NCI-H187 treated with DMSO at 0.1 percent for 48 hours (cell line): ENCODE measurements at places on chromosomes 13 and 19.

DNA sequence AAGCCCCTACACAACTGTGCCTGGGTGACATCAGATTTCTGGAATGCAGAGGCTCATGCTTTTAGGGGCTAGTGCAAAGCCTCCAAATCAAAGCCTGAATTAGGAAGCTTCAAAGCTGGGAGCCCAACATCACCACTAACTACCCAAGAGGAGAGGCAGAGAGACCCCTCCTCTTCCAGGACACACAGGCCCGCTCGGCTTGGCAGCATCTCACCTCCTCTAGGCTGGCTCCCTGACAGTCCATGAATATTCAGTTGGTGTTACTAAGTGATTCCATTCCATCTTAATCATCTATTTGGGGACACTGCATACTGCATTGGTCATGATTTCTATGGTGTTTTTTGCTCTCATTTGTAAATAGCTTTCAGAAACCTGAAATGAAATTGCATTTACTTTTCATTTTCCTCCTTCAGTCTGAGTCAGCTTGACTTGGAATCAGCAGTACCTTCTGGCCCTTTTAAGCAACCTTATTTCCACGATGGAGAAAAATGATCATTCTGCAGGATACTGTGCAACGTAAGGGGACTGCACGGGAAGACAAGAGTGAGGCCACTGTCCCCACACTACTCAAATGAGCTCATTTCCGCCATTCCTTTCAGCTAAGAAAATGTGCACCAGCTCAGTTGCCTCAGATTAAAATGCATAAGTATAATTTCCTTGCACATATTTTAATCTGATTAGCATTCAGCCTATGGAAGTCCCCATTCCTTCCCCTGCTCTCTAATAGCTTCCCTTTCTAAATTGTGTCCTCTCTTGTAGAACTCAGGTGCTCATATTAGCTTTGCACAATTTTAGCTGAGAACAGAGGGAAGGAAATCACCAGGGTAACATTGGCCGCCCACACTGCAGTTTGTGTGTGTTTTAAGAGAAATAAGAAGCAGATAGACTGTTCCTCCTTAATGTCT is 219.9 kb downstream of the RFC3 start:
- DNase-seq = no peak

DNA sequence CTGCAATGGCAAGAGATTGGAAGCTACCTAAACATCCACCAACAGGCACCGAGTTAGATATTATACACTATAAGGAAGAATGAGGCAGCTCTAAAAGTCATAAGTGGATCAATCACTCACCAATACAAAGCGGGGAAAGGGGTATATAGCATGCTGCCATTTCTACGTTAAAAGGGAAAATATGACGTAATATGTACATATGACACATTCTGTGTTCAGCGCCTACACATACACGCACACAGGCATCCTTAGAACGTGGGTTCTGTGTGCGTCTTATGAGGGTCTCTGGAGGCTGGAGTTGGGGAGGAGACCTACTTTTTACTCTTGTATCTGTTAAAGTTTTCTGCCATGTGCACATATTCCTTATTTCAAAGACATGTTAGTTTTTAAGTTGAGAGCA is 5.9 kb downstream of the IL17D start:
- DNase-seq = no peak

DNA sequence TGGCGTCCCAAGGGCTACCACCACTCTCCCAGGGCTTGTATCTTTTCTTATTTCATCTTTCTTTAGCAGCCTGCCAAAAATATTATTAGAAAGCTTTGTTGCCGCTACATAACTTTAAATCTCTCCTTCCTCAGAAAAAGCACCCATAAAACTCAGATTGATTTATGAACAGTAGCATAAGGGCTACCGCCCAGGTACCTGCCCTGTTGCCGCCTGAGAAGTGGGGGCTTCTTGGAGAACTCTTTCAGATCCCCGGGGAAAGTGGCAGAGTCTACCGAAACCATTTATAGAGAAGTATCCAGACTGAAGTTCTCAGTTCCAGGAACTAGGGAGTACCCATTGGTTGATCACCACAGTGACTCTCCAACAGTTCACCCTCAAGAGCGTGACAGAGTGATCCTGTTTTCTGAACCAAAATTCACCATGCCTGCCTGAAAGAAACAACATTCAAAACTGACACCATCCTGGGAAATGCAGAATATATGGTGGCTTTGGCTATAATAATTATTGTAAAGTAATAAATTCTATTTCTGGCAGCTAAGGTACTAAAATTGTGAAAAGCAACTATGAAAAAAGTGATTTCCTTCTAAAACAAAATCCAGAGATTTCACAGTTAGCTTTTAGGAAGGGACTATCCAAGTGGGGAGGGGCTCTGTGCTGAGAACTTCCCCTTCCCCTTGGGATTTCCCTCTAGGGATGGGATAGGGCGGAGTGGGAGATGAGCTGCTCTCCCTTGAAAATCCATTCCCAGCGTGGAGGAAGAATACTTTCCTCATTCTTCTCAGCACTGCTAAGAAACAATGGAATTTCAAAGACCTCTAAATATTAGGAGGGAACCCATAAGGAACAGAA is 877 bp upstream of the N4BP2L1 start:
- no peak for DNase-seq

DNA sequence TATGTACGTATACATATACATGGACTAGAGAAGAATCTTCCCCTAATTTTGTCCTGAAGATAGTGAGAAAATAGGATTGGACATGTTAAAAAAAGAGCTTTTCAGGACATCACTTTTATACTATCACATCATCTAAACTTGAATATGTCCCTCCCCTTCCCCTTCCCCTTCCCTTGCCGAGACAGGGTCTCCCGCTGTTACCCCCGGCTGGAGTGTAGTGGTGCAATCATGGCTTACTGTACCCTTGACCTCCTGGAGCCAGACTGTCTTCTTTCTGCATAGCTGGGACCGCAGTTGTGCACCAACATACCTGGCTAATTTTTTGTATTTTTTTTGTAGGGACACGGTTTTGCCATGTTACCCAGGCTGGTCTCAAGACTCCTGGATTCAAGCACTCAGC is 6.6 kb downstream of the HNRNPM start:
- DNase-seq = no peak

- no peak for DNase-seq
Observed at GRCh38 chr13:31385540-31385939, 185.8 kb downstream of the B3GLCT start.

DNA sequence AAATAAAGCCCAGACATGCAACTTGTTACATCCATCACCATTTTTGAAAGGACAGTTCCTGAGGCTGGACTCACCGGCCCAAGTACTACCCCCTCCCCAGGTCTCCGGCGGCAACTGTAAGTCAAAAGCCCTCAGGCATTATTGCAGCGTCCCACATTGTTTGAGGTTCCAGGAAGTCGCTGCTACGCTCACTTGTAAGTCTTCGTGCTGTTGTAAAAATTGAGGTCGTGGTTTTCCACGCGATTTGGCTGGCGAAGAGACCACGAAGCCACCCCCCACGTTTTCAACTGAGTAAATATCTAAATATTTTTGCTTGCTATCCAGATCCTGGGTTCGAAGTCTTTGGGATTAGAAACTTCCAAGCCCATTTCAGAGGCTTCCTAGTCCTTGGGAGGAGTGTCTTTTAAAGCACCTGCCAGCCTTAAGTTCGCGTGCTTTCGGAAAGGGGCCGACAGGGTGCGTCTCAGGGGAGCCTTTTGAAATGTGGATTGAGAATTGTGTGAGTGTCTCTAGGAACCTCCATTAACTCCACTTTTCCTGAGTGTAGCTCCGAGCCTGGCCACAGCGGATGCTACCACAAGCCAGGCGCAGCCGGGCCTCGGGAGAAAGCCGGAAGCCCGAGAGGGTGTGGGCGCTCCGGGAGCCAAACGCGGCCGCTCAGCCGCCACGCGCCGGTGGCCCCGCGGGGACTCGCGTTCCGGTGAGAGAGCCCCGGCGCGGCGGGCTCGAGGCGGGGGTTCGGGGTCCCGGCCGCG is 434 bp upstream of the FNDC3A start:
- no peak for DNase-seq

DNA sequence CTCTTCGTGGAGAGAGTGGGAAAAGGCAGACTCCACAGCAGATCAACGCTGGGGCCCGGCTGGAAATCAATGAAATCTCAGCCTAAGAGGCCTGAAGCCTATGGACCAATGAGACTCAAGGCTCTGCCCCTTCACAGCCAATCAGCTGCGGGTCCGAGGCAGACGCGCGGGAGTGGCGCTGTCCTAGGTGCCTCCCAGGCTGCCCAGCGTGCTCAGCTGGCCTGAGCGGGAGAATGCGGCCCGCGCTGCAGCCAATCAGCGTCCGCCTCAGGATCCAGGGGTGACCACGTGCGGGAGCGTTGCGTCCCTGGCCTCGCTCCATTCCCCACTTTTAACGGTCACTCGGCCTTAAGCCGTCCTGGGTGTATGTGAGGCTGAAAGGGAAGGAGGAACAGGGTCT is at the start of gene ZBTB32:
TSS of gene ZBTB32 (plus strand) at position 341 of the 400 bp plus-strand sequence. CDS start 10,069 bp downstream, outside the sequence.
- DNase-seq = no peak

DNA sequence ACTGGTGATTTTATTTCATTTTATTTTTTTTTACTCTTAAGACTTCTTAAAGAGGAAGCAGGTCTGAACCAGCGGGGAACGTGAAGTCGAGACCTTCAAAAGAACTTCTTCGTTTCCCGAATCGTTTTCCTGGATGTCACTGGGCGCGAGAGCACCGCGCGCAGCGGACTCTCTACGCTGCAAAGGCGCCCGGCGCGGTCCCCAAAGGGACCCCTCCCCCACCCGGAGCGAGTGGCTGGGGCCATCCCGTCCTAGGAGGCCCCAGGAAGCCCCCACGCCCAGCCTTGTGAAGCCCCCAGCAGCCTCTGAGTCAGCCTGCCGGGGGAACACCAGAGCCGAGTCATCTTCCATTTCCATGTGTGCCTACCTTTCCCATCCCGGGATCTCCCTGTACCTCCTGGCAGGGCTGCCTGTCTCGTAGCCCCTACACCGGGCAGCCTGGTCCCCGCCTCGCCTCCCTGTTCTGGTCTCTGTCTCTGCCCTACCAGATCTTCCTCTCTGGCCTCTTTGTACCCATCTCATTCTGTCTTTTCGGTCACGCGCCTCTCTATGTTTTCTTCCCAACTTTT is 608 bp downstream of the CD70 start:
- no peak for DNase-seq

- DNase-seq = no peak
Observed at GRCh38 chr13:23161481-23161825, 19.3 kb upstream of the SGCG start.

DNA sequence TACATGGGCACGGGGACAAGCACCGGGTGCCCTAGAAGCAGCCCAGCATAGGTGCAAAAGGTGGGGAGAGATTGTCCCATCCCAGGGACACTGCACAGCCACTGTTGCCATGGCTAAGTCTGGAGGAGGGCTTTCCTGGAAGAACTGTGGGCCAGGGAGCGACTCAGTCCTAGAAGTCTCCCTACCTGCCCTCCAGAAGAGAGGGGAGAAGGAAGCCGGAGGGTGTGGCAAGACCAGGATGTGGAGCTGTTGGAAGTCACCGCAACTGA is 2.3 kb upstream of the FBN3 start:
- no peak for DNase-seq

- DNase-seq = no peak
Observed at GRCh38 chr13:47146991-47147811, 250.3 kb upstream of the HTR2A start.

DNA sequence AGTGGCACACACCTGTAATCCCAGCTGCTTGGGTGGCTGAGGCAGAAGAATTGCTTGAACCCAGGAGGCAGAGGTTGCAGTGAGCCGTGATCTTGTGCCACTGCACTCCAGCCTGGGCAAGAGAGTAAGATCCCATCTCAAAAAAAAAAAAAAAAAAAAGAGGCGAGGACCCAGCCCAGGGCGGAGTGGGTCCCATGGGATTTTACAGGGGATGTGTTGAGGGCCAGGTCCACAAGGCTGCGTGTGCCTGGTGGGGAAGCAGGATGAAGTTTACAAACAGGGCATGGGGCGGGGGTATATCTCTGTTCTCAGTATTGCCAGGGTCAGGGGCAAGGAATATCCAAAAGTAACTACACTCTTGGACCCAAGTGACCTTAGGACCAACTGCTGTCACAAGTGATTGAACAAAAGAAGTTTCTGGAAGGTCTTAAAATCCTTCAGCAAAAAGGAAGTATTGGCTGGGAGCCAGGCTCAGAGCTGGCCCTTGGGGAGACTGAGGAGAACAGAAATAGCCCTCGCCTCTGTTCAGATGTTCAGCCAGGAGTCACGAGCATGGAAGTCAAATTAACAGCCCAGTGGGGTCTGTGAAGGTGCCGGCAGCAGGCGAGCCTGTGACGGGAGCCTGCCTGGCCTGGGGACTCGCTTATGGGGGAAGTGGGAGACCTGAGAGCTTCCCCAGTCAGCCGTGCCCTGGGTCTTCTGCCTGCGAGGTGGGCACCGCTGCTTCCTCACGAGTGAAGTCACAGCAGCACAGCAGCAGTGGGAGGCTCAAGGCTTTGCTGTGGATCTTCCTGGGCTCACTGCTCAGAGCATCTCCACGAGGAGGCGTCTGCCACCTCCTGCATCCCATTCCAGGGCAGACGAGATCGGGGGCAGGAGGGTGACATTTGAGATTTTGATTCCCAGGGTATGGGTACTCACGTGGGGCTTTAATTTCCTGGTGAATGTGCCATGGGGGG is 6.4 kb downstream of the MYO9B start:
- DNase-seq = no peak

DNA sequence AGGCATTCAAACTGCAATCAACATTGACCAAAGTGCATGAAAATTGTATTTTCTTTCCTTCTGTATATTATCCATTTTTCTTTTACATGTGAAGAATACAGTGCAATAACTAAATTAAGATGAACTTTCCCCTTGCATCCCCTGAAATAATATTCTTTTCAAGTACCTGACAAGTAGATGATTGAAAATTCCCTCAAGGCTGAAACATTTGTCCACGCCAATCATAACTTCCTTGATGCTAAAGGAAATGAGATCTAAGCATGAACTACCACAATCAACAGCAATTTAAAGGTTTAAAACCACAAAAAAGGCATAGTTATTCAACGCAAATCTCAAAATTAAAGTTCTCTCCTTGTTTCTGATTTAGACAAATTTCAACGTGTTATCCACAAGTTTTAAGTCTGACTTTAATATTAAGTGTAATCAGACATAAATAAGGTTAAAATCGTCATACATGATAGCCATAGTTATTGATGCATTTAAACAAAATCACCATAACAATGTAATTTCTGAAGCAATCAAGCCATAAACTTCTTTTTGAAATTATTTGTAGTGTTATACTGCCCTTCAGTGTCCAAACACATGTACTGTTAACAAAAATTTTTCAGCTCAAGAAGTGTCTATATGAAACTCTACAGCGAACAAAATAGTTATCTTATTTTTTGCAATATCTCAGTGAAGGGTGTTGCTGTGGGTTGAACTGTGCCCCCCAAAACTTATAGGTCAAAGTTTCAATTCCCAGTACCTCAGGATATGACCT is 169.5 kb downstream of the DCLK1 start:
- no peak for DNase-seq

- peak; percentile 83 for DNase-seq
Observed at GRCh38 chr13:109403012-109403421, 383.4 kb downstream of the IRS2 start.

GRCh38 chr19:35034588-35035382 is 4.5 kb downstream of the SCN1B start:
- DNase-seq = no peak
